ENCODE measurements at places on chromosomes 5 and 9.

DNA sequence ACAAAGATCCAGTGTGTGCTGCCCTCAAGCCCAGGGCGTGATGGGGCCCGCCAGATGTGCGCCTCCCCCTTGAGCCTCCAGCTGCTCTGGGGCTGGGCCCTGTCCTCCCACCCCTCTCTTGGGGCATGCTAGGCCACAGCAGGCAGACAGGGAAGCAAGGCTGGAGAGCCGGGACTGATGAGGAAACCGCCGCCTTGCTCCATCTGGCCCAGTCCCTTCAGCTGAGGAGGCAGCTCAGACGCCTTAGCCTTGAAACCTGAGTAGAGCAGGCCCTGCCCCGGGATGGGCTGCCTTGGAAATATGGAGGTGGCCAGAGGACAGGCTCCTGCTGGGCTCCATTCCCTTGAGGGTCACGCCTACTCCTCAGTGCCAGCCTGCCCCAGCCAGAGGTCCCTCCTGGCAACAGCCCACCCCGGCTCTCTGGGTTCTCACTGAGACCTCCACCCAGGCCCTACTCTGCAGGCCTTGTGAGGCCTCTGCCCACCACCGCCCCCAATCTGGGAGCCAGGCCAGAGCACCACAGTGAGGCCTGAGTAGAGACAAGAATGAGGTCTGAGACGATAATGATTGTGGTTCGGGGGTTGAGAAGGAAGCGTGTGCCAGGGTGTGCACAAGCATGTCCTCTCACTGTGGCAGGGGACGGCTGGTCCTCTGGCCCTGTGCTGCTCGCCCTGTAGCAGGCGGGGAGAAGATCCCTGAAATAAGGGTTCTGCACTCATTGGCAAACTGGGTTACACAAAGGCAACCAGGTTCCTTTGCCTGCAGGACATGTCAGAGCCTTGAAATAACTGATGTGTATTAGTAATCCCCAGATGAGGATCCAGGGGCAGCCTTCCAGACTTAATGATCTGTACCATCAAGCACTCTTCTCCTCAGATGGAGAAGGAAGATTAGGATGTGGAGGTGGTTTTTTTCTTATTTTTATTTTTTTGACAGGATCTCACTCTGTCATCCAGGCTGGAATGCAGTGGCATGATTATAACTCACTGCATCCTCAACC lies 30.9 kb downstream of the CXXC5 start:
- peak; percentile 78 for DNase-seq

- no peak for DNase-seq
Measured at GRCh38 chr9:85859765-85860164, 81.2 kb upstream of the NAA35 start.

DNA sequence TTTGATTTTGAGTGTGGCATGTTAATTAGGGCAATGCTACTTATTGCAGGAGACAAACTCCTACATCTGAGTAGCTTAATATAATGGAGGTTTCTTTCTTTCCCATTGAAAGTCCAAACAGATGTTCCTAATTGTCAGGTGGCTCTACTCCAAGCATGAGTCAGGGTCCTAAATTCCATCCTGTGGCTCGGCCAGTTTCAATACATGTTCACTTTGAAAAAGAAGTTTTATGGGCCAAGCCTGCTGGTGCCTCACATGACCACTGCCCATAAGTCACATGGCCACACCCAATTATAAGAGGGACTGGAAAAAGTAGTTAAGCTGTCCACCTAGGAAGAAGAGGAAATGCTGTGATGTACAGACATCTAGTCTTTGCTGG lies 170.4 kb downstream of the ARRDC3 start:
- DNase-seq, result peak; percentile 87

GRCh38 chr5:132525299-132525724 lies 18.0 kb downstream of the IL5 start:
- no peak for DNase-seq

DNA sequence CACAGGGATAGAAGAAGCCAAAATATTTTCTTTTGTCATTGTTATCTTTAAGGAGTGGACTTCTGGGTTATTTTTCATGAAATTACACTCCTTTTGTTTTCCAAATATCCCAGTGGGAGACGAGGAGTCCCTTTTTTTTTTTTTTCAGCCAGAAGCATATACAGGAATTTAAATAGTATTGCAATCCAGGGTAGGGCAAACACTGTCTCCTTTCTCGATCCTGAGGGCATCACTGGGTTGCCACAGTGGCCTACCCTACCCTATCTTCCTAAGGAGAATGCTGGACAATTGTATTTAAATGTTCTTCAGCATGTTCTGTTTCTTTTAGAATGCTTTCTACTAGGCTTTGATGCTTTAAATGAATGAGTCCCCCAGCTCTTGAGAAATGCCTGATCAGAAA lies 47.9 kb downstream of the LRRC70 start:
- DNase-seq, result no peak

DNA sequence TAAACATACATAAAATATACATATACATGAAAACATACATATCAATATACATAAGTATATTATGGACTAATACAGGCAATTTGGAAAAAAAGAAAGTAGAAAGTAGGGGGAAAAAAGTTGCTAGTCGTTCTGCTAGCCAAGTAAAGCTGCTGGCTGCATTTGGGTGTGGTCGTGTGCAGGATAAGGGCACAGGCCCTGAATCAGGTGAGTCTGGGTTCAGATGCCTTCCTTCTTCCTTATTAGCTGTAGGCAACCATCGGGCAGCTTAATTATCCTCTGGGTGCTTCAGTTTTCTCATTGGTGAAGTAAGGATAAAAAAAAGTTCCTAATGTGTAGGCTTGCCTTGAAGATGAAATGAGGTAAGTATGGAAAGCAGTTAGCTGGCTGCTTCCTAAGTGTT lies 59.2 kb upstream of the SPRY4 start:
- no peak for DNase-seq

DNA sequence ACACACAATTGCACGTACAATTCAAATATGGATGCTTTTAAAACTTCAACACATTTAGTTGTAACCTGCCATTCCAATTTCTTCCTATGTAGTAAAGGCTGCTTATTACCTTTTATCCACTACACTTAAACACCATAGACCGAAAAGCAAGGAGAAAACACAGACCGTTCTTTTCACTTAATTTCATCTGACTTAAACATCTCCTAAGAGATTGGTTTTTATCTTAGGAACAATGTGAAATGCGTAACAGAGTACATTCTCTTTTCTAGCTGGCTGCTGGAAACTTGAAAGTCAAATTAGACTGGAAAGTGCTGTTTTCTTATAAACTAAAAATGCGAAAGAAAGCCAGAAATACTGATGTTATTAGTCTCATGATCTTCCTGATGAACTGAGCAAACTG lies 241.8 kb downstream of the MLLT3 start:
- no peak for DNase-seq

- no peak for DNase-seq
Measured at GRCh38 chr5:8561224-8561840, 692.4 kb downstream of the MTRR start.

GRCh38 chr5:138833080-138833479 lies 42.1 kb downstream of the LRRTM2 start:
- no peak for DNase-seq

DNA sequence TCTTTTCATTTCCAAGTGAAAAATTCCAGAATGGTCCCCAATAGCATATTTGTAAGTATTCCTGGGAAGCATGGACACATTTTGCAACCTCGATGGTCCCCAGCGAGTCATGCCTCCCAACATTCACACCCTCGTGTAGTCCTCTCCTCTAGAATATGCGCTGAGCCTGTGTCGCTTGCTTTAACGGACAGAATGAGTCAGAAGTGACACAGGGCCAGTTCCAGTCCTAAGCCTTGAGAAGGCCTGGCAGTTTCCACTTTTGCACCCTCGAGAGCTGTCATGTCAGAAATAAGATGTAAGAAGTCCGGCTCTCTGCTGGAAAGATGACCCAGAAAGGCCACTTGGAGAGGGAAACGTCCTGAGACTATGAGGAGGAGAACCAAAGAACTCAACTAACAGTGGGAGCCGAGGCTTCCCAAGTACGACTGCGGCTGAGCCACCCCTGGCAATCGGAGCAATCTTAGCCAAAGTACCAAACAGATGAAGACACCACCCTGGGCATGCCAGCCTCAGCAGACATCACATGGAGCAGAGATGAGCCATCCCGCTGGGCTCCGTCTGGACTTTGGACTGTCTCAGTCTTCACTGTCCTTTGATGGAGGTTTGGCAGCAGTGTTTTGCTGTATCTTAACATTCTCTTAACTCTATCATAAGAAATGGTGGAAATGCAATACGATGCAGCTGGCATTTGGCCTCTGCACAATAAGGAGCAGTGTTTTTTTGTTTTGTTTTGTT lies 42.6 kb upstream of the GFPT2 start:
- no peak for DNase-seq

DNA sequence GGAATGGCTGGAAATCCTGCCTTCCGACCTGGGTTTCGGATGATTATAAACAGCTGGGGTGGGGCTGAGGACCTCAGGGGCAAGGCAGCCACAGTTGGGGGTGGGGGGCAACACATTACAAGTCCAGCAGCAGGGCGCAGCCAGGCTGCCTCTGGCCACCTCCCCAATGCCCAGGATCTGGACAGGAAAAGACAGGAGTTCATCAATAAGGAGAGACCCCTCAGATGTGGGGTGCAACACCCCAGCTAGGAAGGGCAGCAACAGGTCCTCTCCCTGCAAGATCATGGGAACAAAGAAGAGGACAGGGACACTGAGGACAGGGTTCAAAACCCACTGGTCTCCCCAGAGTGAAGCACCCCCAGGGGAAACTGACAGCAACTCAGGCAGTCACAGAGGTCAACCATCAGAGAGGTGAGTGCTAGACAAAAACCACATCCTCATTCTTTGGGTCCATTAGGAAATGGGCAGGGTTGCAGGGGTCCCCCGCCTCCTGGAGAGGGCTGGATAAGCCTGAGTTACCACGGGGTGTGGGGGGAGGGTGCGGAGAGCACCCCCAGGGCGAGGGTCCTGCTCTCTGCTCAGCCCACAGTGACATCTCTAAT lies 33.5 kb downstream of the SEMA4D start:
- DNase-seq, result no peak

DNA sequence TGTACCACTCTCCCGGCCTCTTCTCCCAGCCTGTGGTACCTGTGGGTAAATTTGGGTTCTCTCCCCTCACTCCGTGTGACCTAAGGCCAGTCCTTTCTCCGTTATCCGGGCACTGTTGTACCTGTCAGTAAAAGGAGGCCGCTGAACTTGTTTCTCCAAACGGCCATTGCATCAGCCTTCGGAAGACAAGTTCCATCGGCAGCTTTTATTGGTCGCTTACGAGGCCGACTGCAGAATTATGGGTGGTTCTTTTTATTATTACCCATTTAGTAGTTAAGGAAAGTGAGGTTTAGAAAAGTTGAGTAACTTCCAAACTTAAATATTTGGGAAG lies 558 bp downstream of the GRPEL2 start:
- DNase-seq, result no peak

- DNase-seq, result no peak
Measured at GRCh38 chr5:28216939-28217360, 1178.6 kb upstream of the CDH9 start.

GRCh38 chr9:89879276-89879675 lies 274.5 kb downstream of the GADD45G start:
- DNase-seq, result no peak

DNA sequence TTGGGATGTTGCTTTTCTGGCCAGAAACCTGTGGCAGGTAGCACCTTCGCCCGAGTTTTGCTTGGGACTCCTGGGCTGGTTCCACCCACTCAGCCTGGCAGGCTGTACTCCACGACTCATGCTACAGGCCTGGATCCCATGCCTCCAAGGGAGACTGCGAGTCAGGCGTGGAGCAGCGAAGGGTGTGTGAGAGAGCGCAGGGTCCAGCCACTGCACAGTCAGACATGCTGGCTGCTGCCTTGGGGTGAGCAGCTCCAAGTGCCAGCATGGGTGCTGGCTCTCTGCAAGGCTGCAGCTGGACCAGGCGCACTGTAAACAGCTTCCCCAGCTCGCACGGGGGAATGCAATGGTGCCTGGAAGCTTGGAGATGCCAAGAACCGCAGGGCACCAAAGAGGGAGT lies 249.6 kb upstream of the EDIL3 start:
- no peak for DNase-seq

DNA sequence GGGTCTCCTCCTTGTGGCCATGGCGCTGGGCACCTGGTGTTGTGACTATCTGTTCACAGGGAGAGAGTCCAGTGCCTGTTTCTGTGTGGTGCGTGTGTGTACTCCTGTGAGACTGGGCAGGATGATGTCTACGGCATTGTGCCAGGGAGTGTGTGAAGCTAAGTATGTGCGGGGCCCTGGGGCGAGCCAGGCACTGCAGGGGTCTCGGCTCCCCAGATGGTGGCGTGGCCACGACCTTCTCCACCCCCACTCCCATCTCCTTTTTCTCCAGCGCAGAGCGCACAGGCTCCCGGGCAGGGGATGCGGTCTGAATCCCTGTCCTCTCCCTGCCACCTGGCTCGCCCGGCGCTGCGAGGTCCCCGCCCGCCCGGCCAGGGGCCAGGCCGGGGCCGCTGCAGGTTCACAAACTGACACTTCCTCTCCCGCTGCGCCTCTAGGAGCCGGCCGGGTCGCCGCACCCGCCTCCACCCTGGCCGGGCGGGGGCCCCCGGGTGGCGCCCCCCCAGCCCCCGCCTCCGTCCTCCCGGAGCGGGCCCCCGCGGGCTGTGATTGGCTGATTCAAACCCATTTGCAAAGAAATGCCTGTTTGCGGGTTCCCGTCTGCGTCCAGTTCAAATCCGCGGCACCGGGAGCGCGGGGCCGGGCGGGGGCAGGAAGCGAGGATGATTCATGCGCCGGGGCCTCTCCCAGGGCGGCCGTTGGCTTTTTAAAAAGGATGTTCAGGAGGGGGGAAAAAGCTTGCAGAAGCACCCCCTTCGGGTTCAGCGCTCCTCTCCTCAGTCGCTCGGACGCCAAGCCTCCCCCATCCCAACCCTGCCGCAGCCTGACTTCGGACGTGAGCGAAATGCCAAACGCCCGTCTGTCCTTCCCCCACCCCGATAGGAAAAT lies 790 bp downstream of the PHF19 start:
- peak; percentile 93 for DNase-seq

- no peak for DNase-seq
Measured at GRCh38 chr5:11177999-11178711, 417.1 kb upstream of the DAP start.

DNA sequence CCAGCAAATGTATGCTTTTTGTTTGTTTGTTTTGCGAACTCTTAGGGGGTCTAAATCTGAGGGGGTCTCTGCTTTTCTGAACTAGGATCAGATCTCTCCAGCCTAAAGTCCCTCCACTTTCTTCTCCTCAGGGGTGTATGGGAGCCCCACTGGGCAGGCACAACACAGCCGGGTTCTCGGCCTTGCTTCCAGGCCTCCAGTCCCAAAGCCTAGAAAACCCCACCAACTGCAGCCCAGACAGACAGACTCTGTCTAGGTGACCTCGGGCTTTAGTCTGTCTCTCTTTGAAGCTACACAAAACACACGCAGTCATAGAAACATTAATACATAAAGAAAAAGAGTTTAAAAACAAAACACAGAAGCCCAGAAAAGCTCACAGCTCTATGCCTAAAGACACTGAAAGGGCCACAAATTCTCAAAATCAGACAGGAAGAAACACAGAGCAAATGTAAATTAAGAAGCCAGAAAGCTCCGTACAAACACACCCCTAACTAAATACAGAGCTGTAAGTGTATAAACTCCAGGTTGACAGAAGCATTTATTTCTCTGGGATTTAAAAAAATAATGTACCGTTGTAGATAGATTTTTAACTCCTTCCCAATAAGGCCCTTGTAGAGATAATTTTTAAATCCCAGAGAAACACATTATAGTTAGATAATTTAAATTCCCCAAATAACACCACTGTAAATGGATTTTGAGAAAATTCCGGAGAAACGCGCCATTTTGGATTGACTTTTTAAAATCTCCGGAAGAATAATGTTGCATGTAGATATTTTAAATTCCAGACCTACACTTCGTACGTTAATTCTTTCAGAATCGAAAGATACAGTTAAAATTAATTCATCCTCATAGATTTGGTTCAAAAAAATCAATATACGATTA lies 2.0 kb downstream of the PITX1 start:
- no peak for DNase-seq

GRCh38 chr9:1005043-1005667 lies 28.7 kb downstream of the DMRT3 start:
- DNase-seq, result peak; percentile 72
